ENCODE measurements at places on chromosomes 2 and 18.
A peak's percentile ranks its signal among the peaks of the same experiment; 100 is the strongest.

DNA sequence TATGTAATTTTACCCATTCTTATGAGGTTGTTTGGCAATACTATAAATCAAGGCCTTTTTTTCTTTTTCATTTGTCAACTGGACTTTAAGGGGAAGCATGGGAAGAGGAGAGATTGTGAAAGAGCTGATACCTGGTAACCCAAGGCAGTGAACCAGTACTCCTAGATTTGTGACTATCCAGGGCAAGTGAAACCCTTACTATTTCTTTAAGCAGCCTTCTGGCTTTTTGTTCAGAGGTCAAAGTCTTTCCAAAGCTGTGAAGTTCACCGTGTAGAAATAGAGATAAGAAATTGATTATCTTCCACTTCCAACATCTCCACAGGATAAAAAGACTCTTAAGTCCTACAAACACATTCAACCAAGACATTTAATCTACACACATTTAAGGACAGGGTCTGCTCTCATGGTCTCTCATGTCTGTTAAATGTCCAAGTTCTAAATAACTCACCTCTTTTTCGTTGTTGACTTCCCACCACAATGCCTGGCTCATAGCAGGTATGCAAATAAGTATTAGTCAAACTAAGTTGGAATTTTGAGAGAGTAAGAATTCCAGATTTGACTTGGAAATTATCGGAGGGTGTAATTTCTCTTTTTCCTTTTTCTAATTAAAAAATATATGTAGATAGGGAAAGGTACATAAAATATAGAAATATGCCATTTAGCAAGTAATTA, 485.8 kb downstream of the STK39 start:
- no peak for DNase-seq

GRCh38 chr2:216696751-216697560, 1.6 kb upstream of the IGFBP5 start:
- DNase-seq, result no peak

DNA sequence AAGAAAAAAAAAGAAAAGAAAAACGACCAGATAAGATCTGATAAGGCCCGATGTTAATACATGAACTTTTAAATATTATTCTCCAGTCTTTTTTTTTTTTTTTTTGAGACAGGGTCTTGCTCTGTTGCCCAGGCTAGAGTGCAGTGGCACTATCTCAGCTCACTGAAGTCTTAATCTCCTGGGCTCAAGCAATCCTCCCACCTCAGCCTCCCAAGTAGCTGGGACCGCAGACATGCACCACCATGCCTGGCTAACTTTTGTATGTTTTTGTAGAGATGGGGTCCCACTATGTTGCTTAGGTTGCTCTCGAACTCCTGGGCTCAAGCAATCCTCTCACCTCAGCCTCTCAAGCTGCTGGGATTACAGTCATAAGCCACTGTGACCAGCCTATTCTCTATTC, 1.6 kb downstream of the ABCG5 start:
- DNase-seq, result no peak

DNA sequence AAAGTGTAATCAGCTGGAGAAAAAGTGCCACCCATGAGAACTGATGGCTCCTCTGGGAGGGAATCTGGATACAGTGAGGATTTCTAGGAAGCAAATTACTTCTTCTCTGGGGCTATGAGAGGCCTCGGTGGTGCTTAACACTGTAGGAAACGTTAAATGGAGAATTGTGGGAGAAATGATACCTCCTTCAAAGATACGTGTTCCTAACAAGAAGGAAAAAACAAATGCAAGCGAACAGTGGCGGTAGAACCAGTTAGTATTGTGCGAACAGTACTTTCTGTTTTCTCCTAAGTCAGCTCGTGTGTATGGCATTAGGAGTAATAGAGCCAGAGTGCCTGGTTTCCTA, 587 bp upstream of the MTIF2 start:
- DNase-seq, result no peak

DNA sequence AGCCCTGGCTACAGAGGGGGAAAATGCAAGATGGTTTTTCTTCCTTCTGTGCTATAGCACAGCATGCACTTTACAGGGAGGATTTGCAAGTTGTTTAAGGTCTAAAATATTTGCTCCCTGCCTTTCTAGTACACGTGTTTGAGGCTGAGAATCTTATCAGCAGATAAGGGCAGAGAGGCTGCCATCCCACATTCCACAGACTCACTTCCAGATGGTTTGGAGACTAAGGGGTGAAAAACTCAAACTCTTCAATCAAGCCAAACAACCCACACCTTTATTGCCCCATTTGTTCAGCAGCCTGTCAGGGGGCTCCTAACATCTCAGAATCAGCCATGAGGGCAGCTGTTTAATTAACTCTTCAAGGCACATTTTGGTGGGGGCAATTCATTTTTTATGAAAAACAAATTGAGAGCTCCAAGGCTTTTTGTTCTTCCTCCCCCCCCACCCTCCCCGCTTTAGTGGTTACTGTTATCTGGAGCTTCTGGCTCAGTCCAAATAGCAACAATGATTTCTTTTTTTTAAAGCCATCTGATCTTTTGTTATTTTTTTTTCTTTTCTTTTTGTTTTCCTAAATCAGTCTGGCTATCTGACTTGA, 242.6 kb upstream of the NT5C1B start:
- no peak for DNase-seq

DNA sequence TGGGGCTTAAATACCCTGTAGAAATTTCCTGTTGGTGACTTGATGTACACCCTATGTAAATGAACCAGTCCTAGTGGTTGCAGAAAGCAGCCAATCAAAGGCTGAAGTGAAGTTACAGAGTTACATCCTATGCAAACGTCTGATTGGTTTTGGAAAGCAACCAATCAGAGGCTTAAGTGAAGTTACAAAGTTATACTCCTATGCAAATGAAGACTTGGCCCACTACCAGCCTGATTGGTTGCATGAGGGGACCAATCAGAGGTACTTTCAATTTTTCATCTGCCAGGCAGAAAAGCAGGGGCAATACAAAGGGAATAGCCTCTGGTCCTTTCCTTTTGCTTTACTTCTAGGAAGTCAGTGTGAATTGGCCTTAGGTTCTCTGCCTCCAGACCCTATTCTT, 13.6 kb upstream of the ZNF397 start:
- no peak for DNase-seq

DNA sequence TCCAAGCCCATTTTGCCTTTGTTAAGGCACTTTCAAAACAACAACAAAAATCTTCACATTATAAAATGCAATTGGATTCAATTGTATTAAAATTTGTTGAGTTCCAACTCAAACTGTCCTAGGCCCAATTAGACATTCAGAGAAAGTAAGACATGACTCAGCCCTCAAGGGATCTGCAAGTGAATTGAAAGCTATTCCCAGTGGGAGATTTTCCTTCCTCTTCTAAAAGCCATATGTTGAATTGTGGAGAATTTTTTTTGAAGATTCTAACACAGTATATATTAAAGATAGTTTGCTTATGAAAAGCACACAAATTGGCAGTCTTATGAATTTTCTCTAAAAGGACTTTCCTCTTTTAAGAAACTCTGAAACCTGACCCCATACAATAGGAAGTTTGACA, 268.0 kb upstream of the PARD3B start:
- no peak for DNase-seq

DNA sequence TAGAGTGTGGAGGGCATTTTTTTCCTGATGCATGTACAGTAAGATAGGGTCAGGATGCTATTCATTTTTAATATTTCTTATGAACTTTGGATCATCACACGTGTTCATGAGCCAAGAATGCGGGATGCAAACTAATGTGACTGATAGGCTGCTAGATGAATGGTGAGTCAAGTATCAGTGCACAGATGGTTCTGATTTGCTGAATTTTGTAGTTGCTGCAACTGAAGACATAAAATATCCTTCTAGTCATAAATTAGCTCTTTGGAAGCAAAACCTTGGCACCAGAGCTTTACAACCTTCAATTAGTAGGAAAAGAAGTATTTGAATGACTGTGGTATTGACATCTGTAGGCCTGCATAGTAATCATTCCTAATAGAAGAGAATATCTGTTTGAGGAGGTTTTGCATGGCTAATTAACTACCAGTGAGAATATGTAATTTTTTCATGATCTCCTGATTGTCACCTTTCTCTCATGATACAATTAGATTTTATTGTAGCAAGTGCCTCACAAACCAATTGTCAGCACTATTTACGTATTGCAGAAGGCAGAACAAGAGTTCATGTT, 94.0 kb downstream of the VRK2 start:
- DNase-seq, result no peak

GRCh38 chr18:2532797-2533196, 38.5 kb downstream of the METTL4 start:
- DNase-seq, result no peak

DNA sequence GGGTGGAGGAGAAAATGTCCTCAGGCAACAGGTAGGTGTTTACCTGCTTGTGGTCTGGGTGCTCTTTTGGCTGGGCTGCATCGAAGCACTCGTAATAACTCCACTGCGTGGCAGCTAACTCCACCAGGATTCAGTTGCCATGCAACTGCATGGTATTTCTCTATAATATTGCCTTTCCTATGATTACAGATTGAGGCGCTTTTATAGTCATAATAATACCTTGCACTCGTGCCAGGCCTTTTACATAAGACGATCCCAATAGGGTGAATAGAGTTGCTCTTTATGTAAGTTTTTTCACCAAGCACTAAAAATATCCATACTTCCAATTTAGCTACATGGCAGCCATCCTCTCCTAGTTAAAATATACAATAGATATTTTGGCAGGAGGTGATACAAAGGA, 19.7 kb upstream of the NYAP2 start:
- no peak for DNase-seq

DNA sequence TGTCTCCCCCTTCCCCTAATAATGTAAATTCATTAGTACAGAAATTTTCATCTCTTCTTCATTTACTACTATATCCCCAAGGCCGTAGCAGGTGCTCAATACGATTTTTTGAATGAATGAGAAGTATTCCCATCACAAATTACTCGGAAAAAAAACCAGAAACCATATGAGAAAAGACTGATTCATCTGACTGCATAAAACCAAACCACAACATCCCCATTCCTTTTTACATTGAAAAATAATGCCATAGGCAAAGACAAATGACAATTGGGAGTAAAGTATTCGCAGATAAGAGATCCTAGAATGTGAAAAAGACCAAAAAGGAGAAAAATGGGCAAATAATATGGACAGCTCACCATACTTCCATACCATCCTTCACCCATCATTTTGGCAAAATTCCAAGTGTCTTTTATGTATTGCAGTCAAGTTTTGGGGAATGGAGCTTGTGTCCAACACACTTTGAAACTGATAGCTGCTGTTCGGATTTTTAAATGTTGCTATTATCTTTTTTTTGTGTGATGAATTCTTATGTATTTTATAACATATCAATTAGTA, 1.5 kb downstream of the ZC3H8 start:
- DNase-seq, result no peak

DNA sequence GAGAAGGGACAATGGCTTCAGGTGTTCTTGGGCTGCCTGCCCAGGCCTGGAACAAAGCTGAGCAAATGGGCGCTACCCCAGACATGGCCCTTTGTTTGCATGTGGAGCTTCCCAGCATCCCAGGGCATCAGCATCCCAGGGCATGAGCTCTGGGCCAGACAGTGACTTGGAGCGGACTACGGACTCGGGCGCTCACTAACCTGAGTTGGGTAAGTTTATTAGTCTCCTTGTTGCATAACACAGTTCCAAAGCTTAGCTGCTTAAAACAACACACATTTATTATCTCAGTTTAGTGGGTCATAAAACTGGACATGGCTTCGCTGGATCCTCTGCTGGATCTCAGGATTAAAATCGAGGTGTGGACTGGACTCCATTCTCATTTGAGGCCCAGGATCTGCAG, 35.8 kb downstream of the MC2R start:
- DNase-seq, result no peak

DNA sequence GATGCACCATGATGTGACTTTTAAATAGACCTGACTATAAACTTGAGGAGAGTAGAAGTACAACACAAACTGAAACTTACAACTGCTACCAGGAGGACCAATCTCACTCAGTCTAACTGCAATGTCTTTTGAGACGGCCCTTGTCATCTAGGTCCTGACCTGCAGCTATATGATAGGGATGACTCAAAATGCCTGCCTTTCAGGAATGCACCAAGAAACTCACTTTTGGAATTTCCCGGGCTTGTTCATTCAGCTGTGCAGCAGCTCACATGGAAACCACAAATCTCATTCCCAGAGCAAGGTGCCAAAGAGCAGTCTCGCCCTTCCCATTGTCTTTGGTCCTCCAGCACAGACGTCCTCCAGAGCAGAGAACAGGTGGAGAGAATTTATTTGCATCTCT, 113.7 kb downstream of the SPOPL start:
- DNase-seq, result no peak

DNA sequence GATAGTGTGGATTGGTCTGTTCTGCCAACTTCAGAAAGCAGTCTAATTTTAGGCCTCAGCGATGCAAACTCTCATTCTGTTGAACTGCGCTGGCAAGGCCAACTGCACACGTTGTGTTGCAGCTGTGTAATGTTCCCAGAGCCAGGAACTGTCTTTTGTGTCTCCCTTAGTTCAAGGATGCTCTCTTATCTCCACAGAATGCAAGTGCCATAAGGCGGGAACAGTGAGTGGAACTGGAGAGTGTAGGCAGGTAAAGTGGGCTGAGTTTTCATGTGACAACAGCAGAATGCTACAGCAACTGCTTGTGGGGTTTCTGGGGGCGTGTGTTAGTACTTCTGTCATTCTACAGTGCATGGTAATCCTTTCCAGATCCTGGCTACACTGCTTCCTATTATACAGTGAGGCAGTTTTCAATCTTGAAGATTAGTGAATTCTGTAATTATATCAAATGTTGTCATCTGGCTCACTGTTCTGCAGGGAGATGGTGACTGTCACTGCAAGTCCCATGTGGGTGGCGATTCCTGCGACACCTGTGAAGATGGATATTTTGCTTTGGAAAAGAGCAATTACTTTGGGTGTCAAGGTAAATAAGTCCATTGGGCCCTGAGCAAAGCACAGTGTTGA, 125.8 kb downstream of the LAMA3 start:
- no peak for DNase-seq

DNA sequence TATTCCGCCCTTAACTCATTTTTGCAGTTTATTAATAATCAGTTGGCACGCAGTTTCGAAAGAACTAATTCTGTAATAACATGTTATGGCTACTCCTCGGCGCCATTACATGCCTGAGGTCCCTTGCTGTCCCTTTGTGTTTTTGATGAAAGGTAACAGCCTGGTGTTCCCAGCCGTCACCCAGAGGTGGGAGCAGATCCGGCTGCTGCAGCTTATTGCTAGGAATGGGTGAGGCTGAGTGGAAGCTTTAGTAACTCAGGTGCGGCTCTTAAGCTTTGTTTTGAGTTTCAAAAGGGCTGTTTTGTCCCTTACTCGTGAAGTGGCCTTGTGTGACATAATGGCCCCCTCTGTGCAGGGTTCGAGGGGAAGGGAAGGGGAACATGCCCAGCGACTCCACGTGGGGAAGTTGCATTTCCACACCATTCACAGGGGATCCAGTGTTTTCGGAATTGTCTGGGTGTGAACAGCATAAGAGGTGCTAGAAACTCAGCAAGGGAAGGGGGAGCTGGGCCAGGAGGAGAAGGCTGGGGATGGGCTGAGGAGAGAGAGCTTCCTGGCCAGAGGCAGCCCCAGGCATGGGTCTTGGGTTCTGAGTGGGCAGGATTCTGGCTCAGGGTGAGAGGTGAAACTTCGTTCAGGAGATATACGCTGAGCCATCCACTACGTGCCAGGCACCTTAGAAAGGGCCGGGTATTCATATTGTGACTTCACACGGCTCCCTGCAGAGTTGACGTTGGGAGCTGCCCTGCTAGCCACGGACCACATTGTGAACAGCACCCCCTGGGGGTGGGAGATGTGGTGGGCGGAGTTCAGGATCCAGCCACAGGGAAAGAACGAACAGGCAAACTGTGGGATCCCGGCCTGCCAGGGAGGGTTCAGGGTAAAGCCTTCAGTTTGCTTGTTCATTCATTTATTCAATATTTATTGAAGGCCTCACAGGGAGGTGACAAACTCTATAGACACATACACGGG, 84.4 kb downstream of the TGOLN2 start:
- DNase-seq, result peak; percentile 47
